ENCODE measurements at places on chromosomes 5 and 9. TPM values are rescaled to one million over a fixed set of nuclear protein-coding genes. Genes with fewer than 3 reads are reported as not detected.

Gene ACSL6
- 40.0 TPM for total RNA-seq

Gene TAF1L
- 0.08 TPM for total RNA-seq

Gene GHR
- not detected for total RNA-seq

Gene PDE6A
- not detected for total RNA-seq

Gene DBH
- not detected for total RNA-seq

Gene MSMP
- 1.7 TPM for total RNA-seq

Gene GABRA1
- not detected for total RNA-seq

GRCh38 chr9:95992536-95992935, 117.0 kb downstream of the ERCC6L2 start:
- DNase-seq: no peak

GRCh38 chr9:2933165-2934095, 89.5 kb upstream of the PUM3 start:
- no peak for DNase-seq

DNA sequence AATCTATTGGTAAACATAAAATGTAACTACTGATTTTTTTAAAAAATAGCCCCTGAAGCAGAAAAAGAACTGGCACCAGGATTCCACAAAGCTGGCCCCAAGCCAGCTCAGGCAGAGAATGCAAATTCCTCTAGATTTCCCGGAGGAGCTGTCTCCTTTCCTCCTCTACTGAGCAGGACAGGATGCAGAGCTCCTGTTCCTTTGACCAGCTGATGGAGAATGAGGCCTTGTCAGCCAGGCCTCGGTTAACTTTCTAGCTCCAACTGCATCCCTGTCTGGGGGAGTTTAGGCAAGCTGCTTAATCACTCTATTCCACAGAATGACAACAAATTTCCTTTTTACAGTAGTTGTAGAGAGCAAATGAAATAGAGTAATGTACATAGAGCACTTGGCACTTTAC, 155.5 kb downstream of the GNAQ start:
- no peak for DNase-seq

DNA sequence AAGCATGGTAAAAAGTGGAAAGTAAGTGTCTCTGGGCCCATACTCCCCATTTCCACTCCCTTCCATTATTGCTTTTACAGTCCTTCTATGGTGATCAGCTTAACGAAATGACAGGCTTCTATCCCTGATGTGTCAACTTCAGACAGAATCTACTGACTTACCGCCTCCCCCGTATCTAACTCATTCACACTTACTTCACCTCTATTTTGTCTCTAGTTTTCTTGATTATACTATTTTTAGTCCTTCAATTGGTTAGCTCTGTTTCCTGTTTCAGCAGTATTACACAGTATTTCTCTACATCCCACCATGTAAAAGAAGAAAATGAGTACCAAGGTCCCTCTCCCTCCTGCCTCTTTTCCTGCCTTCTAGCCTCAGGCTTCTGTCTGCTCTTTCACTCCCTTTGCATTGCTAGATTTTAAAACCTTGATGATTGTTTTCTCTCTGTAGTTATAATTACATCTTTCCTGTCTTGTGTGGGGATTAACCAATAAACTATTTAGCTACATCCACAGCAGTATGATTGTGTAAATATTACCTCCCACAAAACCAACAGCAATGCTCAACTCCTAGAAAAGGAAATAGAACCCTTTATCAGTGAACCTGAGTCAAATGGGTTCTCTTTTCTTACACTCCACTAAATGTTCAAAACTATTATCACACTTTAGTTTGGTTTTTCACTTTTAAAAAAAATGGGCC, 53.4 kb downstream of the GNAQ start:
- no peak for DNase-seq

DNA sequence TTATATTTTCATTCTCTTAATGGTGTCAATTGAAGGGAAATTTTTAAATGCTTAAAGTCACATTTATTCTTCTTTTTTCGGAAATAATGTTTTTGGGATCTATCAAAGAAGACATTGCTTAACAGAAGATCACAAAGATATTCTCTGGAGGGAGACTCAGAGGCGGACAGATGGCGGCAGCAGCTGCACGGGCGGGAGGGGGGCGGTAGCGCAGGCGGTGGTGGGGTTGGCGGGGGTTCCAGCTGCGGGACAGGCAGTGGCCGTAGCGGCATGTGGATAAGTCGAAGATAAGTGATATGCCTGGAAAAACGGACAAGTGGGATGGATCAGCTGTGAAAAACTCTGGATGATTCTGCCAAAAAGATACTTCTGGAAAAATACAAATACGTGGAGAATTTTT, 31.6 kb upstream of the ZDHHC11B start:
- DNase-seq: no peak

DNA sequence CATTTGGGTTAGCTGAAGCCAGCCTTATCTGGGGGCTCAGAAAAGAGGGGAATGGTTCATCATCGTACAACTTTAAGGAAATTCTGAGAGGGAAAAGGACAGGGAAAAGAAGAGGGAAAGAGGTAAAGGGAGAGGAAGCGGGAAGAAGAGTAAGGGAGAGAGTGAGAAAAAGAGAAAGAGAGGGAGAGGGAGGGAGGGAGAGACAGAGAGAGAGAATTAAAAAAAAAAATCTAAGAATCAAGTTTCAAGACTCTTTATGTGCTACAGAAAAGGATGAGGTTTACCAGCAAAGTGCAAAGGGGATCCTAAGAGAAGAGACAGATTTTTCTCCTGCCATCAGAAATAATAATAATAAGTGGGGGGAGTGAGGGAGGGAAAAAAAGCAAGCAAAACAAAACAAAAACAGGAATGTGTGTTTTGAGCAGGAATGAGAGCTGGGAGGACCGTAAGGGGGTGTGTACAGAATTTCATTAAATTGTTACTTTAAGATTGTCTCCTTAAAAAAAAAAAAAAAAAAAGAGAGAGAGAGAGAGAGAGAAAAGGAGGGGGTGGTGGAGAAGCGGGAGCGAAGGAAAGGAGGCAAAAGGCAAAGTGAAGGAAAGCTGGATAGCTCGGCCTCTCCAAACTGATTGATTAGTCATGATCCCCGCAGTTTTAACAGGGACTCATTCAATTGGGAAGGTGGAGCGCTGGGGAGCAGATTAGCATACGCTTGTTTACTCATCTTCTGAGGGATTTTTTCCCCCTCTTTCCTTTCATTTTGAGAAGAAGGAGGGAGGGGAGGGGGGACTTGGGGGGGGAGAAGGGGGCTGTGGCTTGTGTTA, 438 bp upstream of the PAPPA start:
- no peak for DNase-seq

GRCh38 chr5:135593141-135593540, 14.3 kb upstream of the CXCL14 start:
- no peak for DNase-seq

DNA sequence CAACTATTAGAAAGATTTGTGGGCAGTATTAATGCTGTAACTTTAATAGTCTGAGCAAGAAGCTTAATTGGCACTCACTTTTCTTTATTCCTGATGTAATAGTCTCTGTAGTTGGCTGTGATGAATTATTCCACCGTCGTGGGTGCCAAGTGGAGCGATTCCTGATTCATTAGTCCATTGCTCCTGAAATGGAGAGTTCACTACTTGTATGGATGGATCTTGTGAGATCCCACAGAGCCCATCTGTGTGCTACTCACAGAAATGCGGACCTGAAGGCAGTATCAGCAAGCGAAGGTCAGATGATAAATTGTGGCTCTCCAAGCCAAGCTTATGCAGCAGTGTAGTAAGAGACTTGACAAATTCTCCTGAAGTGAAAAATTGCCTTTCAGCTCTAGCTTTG, 212.2 kb downstream of the CHSY3 start:
- no peak for DNase-seq

DNA sequence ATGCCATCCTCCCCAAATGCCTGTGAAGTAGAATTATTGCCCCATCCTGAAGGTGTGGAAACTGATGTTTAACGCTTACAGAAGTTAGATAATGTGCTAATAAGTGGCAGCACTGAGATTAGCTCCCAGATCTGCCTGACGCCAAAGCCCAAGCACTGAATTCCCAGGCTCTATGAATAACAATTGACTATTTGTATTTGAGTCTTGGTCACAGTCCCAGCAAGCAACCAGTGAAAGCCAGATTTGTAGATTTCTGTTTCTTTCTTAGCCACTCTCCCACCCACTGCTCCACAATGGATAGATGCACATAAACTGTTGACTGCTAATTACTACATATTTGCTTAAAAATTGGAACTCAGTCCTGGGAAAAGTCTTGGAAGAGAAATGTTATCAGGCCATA, 34.4 kb downstream of the FAM240B start:
- no peak for DNase-seq

GRCh38 chr5:11040345-11040744, 279.3 kb upstream of the DAP start:
- DNase-seq: no peak

- no peak for DNase-seq
Measured at GRCh38 chr5:170757182-170757601, 26.3 kb upstream of the GABRP start.

DNA sequence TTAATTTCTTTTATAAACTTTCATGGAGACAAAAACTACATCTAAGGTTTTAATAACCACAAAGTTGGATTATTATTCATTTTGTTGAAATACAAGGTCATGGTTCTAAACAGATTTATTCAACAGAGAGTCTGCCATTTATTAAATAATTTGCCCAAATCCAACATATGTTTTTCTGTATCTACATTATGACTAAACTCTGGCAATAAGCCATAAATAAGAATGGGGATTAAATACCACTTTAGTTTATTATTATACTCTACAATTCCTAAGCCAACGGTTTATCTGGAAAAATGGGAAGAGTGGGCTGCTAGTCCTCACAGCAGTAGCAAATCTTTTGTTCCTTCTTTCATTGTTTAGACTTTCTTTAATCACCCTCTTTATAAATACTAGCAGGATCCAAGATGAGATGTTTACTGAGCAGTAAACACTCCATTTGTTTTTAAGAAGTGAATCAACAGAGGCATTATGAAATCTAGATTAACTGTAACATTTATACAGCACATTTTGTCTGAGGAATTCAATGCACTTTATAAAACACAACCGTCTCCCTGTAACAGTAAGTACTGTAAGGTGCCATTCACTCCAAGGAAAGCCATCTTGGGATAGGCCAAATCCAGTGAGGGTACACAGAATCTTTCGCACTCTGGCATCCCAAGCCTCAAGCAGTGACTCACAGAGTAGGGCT, 89.7 kb downstream of the DROSHA start:
- DNase-seq: no peak

- DNase-seq: no peak
Measured at GRCh38 chr5:51371052-51371451, 12.2 kb upstream of the ISL1 start.

DNA sequence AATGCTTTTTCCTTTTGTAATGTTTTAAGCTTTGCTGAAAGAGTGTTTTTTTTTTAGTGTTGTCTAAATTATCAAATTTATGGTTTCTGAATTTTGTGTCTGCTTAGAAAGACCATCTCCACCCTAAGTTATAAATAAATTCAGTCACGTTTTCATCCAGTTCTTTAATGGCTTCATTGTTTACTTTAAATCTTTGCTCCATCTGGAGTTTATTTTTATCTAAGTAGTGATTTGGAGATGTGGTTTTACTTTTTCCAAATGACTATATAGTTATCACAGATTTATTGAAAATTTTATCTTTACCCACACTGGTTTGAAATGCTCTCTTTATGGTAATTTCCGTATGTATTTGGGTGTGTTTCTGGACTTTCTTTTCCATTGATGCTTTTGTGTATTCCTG, 577.2 kb upstream of the ZNF608 start:
- DNase-seq: no peak

DNA sequence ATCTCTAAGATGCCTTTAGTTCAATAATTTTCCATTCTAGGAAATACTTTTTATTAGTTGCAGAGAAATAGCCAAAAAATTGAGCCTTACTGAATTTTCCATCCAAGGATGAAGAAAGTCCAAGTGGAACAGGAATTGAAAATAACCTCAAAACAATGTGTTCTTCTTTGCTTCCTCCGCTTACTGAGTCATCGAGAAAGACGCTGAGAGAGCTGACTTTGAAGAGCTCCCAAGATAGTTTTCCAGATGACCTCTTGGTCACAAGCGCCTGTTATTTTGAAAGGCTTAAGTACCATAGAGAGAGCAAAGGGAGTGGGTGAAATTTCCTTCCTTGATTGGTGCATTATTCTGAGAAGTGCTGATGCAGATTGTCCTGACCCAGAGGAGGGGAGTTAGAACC, 253.5 kb upstream of the ATP10B start:
- no peak for DNase-seq

GRCh38 chr9:112005939-112006338, 109.3 kb downstream of the UGCG start:
- DNase-seq: no peak

DNA sequence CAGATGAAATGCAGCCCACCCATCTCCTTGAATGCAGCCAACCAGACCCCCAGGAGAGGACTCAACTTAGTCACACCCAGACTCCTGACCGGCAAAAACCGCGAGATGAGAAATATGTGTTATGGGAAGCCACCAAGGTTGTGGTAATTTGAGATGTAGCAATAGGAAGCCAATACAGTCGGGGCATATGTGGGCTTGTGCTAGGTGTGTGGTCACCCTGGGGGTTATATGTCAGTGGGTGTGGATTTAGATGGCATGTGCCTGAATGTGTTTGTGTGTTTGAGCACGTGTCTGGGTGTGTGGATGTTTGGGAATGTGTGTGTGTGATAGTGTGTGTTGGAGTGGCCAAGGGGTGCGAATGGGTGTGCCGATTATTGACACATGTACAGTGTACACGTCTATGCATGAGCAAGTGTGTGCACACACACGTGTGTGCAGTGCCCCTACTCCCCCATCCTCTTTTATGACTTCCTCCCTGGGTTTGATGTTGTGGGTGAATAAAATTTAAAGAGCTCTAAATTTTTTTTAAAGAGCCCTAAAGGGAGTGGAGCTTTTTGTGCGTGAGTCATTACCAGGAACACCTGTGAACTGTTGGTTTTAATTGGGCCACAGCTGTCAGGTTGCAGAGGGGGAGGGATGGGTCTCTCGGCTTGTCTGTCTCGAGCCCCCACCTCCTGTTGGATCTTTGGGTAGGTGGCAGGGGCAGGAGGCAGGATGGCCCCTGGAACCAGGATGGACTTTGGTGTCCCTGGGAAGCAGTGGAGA, 86.8 kb downstream of the LHX2 start:
- DNase-seq: no peak

DNA sequence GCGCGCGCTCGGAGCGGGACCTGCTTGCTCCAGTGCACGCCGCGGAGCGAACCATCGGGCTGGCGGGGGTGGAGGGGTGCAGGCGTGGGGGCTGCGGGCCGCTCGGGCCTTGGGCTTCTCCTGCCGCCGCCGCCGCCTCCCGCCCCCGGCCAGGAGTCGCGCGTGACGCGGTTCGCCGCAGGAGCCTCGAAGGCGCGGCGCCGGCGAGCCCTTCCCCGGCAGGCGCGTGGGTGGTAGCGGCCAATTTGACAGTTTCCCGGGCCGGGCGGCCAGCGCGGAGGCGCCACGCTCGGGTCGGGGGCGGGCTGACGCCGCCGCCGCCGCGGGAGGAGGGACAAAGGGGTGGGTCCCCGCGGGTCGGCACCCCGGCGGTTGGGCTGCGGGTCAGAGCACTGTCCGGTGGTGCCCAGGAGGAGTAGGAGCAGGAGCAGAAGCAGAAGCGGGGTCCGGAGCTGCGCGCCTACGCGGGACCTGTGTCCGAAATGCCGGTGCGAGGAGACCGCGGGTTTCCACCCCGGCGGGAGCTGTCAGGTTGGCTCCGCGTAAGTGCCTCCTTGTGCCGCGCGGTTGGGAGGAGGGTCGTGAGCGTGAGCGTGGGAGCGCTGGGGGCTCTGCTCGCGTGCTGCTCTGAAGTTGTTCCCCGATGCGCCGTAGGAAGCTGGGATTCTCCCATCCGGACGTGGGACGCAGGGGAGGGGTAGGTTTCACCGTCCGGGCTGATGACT, at the start of gene TJP2:
Gene TJP2 (plus strand): TSS at position 387 of the 725 bp plus-strand sequence. CDS start 96 bp downstream, at position 483.
- no peak for DNase-seq

- no peak for DNase-seq
Measured at GRCh38 chr9:127076860-127077643, 45.4 kb downstream of the ANGPTL2 start.

- DNase-seq: no peak
Measured at GRCh38 chr9:15693701-15694100, 140.9 kb downstream of the CCDC171 start.

Measured in naive thymus-derived CD8-positive, alpha-beta T cell (primary cell).